ENCODE measurements at places on chromosomes 3 and 15.
A peak's percentile ranks its signal among the peaks of the same experiment; 100 is the strongest.

DNA sequence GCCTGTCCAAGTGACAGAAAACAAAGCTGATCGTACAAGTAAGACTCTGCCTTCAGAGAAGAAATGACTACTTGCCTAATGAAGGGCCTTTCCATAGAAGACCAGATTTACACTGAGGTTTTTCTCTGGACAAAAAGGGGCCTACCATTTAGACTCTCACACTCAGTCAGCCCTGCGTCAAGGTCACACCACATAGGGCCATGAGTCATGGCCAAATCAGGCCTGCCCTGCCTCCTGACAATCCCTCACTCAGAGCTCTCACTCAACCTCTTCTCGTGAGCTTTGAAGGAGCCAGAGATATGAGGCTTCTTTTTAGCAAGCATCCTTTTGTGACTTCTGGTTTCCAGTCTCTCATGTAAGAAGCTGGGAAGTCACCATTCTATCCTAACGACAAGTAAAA lies 68.1 kb upstream of the NMNAT3 start:
- no peak for DNase-seq

- no peak for DNase-seq
Observed at GRCh38 chr3:191919491-191920026, 458.6 kb downstream of the PYDC2 start.

DNA sequence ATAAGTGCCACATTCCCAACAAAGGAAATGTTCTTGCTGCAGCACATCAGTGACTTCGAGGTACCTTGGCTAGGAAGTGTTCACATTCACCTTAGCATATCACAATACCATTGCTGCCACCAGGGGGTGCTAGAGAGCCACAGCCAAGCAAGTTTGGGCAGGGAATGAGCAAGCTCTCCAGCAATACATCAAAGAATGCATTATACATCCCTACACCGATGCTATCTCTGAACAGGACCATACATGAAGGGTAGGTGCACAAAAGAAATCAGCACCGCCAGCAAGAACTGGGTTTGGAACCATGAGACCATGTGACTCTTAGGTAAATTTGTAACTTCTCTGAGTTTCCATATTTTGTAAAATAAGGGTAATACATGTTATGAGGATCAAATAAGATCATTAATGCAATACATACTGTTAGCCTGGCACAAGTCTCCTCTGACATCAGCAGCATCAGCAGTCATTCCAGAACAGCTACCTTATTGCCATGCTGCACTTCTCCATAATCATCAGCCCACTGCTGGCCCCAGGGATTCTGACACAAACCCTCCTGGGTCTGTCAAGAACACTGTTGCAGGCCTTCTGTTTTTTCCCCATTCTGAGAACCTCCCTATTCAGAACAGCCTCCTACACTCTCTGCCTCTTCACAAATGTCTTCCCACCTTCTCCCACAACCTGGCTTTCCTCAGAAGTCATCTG lies 37.5 kb downstream of the RYK start:
- DNase-seq = peak; percentile 77

DNA sequence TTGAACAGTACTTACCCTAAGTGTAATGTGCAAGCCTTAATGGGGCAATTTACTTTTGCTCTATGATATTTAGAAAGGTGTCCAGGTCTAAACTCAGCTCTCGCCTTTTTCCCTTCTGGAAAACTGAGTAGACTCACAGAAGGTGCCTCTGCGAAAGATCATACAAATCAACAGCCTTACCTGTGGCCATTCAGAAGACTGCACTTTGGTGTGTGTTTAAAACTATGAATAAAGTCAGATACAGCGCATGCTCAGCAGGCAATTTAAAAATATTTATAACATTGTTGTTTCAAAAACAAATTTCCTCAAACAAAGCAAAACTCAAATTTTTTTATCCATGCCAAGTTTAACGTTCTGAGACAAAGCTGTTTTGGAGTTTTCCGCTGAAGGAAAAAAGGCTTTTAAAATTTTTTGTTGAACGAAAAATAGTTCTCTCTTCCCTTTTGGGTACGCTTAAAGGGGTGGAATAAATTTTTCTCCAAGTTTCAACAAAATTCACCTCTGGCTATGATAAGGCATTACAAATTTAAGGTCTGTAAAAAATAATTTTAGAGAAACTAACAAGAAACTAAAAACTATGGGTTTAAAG lies 156.3 kb downstream of the TIGIT start:
- no peak for DNase-seq

DNA sequence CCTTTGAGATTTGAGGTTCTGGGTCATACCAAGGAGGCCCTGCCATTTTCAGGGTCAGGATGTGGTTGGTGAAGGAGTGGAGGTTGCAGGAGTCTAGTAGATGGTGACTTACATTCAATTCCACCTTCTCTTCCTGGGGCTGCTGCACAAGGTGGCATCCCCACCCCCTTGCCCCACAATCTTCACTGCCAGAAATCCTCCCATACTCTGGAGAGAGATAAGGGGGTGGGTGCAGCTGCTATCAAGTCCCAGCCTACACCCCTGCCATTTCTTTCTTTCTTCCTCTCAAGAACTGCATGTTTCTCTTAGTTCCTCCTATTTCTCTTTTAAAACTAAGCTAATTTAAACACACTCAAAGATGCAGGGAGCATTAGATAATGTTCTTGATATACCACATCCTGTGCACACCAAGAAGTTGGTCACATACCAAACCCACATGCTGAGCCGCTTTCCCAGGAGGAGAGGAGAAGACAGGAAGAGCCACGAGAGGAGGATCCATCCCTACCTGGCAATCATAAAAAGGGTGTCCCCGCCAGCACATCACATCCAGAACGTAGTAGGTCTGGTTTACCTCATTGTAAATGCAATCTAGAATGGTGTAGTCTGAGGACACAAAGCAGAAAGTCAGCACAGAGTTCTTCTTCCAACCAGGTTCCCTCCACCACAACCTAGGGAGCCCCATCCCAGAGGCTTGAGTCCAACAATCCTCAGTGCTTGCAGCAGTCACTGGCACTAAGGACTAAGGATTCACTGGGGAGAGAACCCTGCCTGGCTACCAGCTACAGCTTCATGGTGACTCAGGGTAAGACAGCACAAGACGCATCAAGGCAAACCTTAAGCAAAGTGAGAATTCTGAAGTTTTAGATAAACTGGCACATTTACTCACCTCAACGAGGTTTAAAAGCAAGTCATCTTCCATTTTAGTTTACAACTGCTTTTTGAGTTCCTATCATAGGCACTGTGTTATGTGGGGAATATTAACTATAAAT lies 18.5 kb downstream of the SNUPN start:
- peak; percentile 40 for DNase-seq

DNA sequence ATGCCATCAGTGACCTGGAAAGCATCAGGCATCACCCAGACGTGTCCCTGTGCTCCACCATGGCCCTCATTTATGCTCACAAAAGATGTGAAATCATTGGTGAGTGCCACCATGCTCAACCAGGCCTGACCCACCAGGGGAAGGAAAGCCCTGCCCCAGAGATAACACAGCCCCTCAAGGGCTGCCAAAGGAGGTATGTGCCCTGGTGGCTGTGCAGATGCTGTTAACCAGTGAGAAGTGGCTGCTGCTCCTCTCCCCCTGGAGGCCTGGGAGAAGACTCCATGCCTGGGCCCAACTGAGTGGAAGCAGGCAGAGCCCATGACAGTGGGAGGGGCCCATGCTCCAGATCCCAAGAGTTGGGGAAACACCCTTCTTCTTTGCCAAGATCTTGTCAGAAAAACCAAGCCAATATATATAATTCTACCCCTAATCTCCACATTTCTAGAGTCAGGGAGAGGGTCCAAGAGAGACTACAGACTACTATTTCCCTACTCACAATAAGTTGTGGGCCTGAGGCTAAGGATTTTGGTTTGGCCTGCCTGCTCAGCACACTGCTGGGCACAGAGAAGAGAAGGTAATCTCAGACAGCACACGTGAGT lies 2.7 kb downstream of the TTC21A start:
- no peak for DNase-seq

- no peak for DNase-seq
Observed at GRCh38 chr15:66524838-66525237, 19.7 kb downstream of the ZWILCH start.

DNA sequence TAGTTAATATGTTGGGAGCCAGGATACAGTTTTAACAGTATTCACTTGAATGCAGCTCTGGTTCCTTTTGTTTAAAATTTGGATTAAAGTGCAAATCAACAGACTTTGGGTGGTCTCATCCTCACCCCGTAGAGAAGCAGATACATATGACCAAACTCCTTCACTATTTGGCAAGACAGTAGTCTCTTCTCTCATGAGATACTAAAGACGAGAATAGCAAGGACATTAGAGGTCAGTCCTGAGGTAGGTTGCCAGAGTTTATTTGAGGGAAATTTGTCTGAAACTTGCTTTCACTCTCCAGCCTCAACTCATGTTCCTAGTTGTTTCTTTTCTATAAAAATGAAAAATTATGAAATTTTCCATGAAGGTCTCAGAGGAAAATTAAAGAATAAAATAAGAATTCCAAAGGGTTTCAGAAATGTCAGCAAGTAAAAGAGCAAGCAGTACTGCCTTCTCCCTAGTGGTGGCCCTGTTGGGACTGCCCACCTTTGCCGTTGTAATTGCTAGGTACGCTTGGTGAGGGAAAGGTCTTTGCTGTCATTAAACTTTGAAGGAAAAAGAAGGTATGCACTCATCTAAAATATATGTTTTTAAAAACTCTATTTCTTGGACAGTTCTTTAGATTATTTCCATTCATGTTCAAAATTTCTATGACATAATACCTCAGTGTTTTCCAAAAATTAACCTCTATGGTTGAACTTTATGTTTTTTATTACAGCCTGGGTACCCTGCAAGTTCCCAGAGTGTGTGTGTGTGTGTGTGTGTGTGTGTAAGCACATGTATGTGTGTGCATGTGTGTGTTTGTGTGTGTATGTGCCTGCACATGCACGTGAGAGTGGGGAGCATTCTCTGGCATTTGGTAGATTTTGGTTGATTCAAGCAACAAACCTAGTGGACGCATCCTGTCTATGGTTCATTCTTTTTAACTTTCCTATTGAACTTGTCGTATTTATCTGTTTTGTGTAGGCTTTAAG lies 111.4 kb downstream of the CMSS1 start:
- no peak for DNase-seq

- DNase-seq = no peak
Observed at GRCh38 chr15:36831904-36832287, 252.5 kb downstream of the CDIN1 start.

DNA sequence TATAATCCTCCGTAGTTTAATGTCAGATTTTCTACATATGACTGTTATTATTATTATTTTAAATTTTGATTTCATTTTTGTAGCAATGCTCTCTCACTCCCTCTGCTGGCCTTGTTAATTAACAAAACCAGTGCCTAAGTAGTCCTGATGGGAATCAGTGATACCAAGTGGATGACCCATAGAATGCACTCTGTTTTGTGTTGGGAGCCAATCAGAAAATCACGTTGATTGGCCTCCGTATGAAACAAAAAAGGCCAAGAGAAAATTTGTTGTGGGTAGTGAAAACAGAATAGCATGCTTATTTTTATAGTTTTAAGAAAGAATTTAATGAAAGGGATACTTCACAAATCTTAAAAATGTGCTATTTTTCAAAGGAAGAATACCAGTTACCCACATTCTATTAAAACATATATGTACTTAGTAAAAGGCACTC lies 34.4 kb upstream of the MEIS2 start:
- peak; percentile 10 for DNase-seq

DNA sequence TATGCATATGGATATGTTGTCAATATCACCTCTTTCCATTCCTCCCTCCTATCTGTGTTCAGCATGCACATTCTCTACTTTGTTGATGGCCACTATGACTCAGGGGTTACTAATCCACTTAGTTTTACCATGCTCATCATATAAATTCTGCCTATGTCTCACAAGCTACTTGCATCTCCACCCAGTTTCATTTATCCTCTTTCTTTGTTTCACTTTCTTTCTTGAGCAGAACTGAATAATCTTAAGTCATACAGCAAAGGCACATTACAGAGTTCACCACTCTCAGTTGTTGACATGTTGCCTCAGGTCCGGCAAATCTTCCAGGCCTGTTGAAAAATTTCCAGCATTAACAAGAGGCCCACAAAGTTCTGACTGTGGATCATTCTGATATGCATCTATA lies 71.5 kb downstream of the SSR3 start:
- DNase-seq = no peak

GRCh38 chr3:152365766-152366593 lies 97.3 kb downstream of the MBNL1 start:
- DNase-seq = no peak

DNA sequence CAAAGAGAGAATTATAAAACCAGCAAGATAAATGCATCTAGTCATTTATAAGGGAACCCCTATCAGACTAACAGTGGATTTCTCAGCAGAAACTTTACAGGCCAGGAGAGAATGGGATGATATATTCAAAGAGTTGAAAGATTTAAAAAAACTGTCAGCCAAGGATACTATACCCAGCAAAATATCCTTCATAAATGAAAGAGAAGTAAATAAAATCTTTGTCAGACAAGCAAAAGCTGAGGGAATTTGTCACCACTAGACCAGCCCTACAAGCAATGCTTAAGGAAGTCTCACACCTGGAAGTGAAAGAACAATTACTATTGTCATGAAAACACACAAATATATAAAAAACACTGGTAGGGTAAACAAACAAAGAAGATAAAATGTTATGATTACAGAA lies 113.4 kb upstream of the FAM3D start:
- DNase-seq = no peak

- DNase-seq = no peak
Observed at GRCh38 chr3:156902916-156903315, 76.8 kb downstream of the LEKR1 start.

Data from Kasumi-1 (cell line).